ENCODE measurements at places on chromosomes 12 and 14.

DNA sequence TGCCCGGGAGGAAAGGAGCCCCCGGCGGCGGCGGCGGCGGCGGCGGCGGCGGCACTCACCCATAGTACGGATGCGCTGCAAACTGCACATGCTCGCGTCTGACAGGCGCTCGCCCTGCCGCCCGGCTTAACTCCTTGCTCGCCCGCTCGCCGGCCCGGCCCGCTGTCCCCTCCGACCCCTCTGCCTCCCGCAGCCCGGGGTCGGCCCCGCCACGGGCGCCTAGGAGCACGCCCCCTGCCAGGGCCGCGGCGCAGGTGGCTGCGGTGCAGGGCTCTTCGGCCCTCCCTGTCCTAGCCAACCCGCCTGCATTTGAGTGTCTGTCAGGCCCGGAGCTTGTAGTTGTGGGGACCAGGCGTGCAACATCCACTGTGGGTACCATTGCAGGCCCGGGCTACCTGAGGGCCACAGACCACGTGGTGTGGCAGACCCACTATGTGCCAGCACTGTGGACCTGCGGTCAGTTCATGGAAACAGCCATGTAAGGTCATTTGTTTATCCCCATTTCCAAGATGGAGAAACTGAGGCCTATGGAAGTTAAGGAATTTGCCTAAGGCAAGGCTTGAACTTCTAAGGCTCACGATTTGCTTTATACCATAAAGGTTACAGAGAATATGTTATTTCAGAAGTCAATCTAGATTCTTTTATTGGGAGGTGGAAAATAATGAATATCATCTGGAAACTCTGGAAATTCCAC lies 17.6 kb upstream of the PLEKHH1 start:
- peak; percentile 59 for DNase-seq

DNA sequence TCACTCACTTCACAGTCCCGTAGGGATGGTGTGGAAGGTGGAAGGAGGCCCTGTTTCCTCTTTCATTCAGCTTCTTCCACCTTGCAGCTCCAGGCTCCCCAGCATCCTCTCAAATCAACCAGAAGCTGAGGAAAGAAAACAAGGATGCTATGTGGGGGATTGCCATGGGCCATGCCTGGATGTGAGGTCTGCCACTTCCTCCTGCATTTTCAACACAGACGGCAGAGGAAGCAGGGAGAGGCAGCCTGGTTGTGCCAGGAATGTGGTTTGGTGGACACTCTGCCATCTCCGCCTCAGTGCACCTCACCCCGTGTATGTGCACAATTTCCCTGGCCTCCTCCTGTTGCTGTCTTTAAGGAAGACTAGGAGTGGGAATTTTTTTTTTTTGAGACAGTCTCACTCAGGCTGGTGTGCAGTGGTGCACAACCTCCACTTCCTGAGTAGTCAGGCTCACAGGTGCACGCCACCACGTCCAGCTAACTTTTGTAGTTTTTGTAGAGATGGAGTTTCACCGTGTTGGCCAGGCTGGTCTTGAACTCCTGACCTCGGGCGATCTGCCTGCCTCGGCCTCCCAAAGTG lies 99.2 kb downstream of the SLC15A4 start:
- peak; percentile 5 for DNase-seq

DNA sequence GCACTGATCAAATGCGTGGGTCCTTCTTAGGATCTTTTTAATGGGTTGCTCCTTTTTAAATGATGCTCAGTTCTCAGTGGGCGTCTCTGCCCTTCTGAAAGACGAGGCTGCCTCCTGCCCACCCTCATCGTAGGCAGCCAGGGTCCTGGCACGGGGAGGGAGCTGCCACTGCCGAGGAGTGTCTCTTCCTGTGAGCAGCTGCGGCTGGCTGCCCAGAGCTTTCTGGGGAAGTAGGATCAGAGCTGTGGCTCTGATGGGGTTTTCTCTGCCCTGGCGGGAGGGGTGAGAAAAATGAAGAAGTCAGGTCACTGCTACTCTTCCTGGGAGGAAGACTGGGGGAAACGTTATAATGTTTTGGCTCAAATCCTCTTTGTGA lies 31.1 kb upstream of the BEGAIN start:
- no peak for DNase-seq

DNA sequence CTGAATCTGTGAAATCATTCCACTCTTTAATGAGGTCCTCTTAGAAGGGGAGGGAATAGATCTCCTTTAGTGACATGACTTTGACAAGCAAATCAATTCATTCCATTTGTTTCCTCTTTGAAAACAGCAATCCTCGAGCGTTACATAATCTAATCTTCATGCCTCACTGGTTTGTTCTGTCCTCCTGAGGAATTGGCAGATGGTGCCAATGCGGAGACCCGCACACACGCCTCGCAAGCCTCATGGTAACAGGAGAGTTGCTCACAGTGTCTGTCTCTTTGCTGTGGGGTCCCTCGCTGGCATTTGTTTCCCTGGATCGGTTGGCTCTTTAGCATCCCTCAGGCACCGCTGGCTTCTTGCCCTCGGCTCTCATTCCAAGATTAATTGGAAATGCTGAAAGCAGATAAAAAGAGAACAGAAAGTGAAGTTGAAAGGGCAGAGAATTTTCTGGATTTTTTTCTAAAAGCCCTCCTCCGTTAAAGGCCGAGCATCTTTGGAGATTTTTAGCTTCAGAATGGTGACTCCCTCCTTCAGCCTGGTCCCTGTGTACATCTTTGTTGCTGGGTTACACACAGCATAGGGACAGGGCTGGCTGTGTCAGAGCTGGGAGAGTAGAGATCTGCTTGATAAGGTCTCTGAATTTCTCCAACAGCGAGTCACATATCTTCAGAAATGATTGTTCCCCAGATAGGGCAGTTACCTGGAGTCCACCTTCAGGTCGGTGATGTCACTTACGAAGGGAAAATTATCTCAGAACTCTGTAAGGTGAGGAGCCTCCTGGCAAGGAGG lies 10.1 kb upstream of the CABP1 start:
- no peak for DNase-seq

GRCh38 chr14:56202256-56202655 lies 84.0 kb downstream of the PELI2 start:
- DNase-seq: no peak

GRCh38 chr12:42010715-42011114 lies 134.0 kb downstream of the GXYLT1 start:
- DNase-seq: no peak

DNA sequence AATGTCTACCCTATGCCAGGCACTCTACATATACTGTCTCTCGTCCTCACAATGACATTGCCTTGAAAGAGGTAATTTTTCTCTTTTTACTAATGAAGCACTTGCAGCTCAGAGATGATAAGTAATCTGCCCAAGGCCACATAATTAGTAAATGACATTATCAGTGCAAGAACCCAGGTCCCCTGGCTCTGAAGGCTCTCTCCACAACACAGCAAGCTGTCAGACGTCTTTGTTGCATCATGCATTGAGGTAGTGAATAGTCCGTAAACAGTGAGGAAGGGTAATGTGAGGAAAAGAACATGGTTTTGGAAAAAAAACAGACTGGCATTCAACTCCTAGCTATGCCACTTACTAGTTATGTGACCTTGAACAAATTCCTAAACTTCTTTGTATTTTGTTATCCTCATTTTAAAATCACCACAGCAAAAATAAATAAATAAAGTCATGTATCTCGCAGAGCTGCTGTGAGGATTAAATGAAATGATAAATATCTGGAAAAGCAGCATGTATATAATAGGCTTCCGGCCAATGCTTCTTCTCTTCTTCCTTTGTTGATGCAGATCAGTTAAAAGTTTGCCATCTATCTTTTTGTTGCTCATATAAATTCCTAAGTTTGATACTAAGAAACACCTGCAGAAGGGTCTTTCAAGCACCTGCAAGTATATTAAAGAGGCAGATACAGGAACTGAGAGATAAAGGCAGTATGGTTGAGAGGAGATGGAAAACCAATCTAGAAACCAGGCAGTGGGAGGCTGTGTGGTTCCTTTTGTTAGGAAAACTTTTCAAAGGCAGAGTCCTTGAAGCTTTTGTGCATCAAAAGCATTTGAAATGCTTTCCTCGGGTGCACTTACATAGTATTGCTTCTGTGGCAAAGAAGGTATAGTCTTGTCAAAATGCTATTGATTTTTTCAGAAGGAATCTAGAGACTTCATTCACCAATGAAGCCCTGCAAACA lies 82.8 kb downstream of the BTG1 start:
- DNase-seq: peak; percentile 79

DNA sequence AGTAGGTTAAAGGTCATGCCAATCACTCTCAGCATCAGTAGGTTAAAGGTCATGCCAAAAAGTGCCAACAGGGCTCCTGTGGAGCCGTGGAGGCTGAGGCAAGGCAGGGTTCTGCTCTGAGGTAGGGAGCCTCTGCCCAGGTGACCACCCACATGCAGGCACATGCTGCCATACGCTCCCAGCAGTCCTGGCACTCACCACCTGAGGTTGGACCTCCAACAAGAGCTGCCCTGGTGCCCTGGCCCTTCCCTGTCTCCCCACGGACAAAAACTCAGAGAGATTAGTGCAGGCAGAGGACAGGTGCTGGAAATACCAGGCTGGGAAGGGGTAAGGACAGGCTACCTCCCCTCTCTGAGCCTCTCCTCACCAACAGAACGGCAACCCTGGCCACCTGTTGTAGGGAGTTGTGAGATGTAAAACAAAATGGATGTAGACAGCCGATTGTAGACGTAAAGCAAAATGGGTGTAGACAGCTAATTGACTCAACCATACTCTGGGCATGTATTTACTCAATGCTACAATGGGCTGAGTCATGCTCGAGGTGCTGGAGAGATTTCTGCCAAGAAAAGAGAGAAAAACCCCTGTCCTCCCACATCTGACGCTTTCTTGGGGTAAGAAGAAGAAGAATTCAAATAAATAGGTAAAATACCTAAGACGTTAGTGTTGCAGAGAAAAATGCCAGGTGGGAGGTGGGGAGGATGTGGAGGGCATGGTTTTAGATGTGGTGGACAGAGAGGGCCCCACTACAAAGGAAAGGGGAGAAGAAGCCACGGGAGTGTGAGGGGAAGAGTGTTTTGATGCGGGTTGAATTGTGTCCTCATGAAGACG lies 32.4 kb downstream of the LTBP2 start:
- no peak for DNase-seq

- DNase-seq: no peak
Observed at GRCh38 chr12:40688085-40688725, 4.0 kb upstream of the CNTN1 start.

GRCh38 chr12:2844786-2845185 lies 10.0 kb upstream of the NRIP2 start:
- DNase-seq: no peak

DNA sequence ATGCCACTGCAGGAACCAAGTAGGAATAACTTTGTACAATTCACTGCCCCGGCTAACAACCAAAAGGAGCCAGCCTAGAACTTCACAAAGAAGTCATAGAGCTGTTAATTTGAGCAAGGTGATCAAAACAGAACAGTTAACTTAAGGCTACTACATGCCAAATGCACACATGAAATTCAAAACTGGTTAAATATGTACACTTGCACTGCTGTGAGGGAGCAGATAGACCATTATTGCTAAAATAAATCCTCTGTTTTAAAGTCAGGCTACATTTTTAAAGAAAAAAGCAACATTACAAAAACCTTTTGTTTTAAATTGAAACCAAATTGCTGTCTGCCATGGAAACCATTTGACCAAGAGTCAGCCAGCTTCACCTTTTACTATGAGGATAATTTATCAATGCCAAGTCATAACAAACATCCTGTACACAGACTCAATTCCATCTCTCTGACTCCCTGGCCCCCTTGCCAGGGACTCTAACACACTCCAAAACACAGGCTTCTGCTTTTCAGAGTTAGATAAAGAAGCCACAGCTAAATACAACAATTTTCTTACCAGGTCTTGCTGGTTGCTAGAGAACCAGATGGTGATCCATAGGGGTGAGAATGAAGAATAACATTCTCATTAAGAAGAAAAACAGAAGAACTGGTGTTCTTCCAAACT lies 84.0 kb downstream of the LRP6 start:
- no peak for DNase-seq

DNA sequence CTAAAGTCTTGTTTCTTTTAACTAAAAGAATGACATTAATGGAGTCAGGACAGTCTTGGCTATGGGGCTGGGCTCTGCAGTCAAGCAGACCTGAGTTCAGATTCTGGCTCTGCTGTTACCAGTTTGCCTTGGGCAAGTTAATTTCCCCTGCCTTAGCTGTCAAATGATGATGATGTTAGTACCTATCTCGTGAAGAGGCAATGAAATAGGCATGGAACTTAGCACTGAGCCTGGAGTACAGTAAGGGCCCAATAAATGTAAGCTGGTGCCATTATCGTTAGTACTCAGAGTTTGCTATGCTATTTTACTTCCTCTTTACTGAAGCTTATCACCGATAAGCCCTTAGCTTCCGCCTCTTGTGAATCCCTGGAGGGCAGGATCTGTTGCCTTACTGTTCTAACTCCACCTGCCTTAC lies 8.5 kb downstream of the FBXW8 start:
- no peak for DNase-seq
